ENCODE measurements at places on chromosomes 12 and 14.

DNA sequence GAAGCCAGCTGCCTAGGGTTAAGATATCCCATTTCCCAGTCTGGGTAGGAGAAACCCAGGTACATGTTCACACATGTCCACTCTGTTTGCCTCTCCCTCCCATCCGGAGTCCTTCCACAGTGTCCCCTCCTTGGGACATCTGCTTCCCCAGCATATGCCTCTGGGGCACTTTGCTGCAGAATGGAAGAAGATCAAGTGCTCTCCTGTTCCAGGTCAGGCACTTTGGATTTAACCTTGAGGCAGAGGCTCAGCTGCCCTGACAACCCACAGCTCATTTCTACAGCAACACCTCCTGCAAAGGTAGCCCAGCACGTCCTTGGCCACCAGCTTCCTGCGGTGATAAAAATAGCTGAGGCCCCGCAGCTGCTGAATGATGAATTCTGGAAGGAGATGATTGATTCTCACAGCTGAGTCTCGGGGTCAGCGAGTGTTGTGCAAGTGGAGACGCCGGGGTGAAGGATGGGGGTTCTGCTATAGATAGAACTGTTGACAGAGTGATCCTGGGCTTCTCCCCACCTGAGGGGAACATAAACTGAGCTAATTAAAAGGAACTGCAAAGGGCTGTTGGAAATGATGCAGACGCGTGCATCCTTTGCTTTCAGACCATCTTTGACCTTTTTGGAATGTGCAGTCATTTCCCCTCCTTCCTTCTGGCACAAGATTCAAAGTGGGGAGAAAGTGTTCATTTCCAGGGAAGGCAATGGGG is 145.0 kb downstream of the SLC38A6 start:
- DNase-seq, result no peak

GRCh38 chr14:77458249-77458950 is 507 bp downstream of the AHSA1 start:
- DNase-seq, result peak; percentile 44

GRCh38 chr12:118813778-118814357 is 167.5 kb upstream of the SRRM4 start:
- DNase-seq, result no peak

DNA sequence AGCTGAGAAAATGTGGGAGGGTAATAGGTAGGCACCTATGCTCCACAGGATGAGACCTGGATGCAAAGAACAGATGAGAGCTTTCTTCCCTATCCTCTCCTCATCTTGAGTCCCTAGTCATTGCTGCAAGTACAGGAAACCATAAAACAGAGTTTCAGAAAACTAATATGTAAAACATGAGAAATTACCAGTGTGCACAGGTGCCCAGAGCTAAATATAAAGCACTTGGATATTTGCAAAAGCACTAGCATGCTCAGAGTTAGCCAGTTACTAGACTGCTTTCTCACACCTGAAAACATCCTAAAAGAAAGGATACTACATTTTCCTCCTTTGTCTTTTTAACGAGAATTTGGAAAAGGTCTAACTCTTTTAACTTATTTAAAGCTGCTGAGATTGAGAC is 324.3 kb downstream of the DAD1 start:
- no peak for DNase-seq

GRCh38 chr12:8471090-8471489 is 15.3 kb downstream of the CLEC6A start:
- no peak for DNase-seq

- DNase-seq, result no peak
These were observed 4.9 kb downstream of the WSB2 start for GRCh38 chr12:118055865-118056773.

GRCh38 chr12:114648711-114649110 is 35.3 kb downstream of the TBX3 start:
- no peak for DNase-seq

DNA sequence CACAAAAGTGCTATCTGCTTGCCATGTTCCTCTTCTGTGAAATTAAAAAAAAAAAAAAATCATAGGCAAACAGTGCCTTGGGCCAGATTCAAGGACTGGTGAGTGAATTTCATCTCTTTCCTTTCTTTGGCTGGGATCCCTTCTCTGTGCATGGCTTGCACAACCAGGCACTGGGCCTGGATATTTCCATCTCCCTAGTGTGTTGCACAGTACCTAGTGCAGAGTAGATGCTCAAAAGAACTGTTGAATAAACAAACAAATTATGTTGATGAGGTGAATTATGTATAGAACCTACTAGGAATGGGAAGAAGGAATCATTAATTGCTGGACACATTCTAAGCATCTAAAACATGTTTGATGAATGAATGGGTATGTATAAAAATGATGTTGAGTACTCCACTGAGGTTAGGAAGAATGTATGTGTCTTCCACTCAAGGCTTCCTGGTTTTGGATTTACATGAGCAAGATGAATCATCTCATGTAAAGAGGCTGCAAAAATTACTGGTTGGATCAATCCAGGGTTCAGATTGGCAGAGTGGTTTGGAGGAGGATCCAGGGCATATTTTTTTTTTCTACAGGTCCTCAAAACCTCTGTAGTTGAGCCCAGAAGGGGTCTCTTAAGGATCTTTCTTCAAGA is 93.2 kb downstream of the EMP1 start:
- DNase-seq, result no peak

DNA sequence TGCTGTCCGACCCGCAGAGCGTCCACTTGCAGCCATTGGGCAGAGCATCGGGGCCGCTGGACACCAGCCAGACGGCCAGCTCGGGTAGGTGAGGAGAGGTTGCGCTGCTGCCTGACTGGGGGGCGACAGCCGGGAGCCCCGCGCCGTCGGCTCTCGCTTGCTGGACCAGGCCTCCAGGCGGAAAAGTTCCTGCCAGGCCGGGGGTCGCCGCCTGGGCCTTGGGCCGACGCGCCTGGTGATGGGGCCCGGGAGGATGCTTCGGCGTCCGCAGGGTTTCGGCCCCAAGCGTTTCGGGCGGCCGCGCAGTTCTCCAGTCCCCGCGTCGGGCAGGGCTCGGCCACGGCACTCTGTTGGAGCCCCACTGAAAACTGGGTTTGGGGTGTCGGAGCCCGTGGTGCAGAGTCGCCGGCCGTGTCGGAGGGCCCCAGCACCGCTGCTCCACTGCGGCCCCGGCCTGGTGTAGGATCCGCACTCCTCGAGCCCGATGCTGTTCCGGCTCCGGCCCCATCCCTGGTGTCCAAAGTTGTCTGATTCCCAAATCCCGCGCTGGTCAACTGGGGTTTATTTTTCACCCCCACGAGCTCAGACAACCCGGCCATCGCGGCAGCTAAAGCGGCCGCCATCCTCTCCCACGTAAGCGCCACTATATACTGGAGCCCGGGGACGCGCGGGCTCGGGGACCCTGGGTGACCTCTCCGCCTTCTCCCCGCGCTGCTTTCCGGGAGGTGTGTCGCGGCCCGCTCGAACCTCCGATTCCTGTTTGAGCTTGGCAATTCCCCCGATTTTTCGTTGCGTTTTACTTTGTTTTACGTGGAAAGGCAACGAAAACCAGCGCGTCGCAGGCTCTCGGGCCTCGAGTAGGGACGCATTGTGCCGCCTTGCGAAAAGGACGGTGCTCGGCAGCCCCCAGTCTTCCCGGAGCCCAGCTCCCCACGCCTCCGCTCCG is 872 bp downstream of the VSX2 start:
- no peak for DNase-seq

DNA sequence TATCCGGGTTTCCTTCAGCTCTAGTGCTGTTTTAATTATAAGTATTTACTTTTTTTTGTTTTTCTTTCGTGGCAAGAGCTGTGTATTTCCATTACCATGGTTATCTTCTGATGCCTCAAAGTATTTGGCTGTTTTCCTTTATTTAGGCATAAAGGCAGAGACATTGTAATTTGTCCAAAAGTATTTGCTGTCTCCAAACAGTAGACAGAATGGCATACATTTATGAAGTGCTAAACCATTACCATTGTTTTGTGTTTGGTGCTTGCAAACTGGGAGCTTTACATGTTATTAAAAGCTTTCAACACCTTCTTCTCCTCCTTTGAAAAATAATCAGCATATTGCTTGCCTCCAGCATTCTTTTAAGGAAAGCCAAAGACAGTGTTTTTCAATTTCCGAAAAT is 46.3 kb downstream of the FLRT2 start:
- DNase-seq, result no peak

DNA sequence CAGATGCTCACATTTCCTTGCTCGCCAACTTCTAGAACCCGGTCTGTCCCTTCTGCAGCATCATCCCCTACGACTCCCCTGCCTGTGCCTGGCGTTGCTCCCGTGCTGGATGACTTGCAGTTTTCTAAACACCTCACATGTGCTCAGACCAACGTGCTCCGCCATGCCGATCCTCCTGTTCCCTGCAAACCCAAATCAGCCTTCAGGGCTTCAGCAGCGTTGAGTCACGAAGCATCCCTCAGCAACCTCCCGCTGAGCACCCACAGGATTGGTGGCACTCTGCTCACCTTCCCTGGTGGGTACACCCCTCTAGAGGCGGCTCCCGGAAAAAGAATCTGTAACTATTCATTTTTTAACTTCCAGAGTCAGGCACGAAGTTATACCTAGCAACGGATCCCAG is 2.8 kb upstream of the PIWIL1 start:
- DNase-seq, result no peak

DNA sequence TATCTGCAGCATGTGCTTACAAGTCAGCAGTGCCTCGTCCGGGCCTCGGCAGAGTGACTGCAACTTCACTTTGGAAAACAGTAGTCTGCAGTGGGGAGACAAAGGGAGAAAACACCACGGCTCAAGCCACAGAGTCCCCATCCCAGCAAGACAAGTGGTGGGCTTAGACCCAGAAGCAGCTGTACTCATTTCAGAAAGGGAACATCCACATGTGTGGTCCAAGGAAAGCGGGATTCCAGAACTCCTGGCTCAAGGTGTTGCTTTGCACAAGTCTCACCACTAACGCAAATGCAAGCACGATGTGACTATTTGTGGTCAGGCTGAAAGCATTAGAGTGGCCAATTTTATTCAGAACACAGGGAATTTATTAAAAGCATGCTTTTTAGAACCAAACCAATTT is 198.3 kb downstream of the TTC7B start:
- no peak for DNase-seq

DNA sequence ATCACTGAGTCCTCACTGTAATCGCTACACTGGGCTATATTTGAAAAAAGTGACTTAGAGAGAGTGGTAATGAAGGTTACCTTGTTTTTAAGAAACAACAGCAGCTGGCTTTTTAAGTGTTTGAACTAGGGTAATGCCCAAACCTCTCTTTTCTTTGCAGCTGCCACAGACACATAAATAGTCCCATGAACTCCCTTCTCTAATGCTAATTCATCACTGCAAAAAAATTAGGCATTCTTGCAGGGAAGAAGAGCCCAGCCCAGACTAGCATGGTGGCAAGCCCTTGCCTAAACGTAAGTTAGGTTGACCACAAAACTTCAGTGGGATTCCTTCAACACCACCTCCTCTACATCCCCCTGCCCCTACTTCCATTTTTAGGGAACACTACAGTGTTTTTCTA is 17.9 kb upstream of the MED6 start:
- DNase-seq, result no peak

DNA sequence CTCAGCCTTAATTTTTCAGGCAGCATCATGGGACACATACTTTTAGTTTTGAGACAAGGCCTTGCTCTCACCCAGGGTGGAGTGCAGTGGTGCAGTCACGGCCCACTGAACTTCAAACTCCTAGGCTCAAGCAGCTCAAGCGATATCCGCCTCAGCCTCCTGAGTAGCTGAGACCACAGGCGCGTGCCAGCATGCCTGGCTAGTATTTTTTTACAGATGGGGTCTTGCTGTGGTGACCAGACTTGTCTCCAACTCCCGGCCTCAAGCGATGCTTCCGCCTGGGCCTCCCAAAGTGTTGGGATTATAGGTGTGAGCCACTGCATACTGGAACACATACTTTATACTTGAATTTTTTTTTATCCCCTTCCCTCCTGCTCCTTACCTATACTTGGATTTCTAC is 2.8 kb downstream of the RDH5 start:
- no peak for DNase-seq

- no peak for DNase-seq
These were observed 74.2 kb downstream of the IFT81 start for GRCh38 chr12:110198386-110198785.

DNA sequence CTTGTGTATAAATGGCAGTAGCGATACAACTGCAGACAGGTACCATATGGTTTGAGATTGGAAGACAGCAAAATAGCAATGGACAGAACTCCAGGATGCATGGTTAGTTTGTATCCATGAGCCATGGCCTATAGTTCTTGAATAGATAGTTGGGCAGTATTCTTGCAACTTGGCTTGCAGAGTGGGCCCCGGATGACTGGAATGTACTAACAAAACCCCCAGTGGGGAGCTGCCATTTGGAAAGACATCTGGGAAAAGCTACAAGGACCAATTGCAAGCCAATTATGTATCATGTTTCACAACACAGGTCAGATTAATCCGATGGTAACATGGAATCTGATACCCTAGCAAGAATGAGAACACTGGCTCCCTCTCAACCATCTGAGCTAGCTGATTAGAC is 279.6 kb downstream of the RERGL start:
- no peak for DNase-seq

- no peak for DNase-seq
These were observed 283.9 kb downstream of the TMTC2 start for GRCh38 chr12:82970614-82971013.

- no peak for DNase-seq
These were observed 13.4 kb upstream of the NIN start for GRCh38 chr14:50844391-50844790.

DNA sequence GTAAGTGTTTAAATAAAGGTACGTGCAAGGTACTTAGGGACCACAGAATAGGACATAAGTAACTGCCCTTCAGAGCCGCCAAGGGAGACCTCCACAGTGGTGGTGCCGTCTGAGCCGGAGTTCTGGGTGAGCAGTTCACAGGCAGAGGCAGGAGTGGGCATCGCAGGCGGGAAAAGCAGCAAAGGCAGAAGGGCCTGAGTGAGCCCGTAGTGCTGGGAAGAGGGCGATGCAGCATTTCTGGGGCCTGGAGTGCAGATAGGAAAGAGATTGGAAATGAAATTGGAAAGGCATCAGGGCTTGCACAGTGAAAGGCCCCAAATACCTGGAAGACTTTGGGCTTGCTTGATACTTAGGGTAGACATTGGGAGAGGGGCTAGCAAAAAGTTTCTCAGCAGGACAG is 32.9 kb downstream of the EVL start:
- DNase-seq, result no peak

GRCh38 chr12:78402366-78403134 is 462.0 kb upstream of the SYT1 start:
- DNase-seq, result no peak

GRCh38 chr12:46224386-46224785 is 44.5 kb downstream of the SLC38A1 start:
- no peak for DNase-seq

- DNase-seq, result no peak
These were observed 419.7 kb upstream of the PRICKLE1 start for GRCh38 chr12:43008953-43009845.

DNA sequence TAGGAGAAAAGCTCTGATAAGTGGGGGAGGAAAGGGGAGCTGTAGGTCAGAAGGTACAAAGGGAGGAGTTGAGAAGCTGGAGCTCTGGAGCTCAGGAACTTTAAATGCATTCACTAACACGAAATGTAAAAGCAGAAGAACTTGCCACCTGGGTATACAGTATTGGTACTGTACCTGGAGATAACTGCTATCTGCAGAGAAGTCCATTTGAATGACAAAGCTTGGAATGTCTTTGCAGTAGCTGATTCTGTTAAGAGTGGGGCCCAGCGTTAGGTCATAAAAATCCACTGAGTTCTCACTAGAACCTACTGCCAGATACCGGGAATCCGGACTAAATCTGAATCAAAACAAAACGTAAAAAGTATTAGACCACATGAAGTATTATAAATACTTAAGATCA is 55.6 kb downstream of the ZC3H14 start:
- DNase-seq, result no peak
